ENCODE measurements at places on chromosomes 12 and 14.
A peak's percentile ranks its signal among the peaks of the same experiment; 100 is the strongest.

GRCh38 chr12:88309546-88309945, 167.4 kb downstream of the TMTC3 start:
- peak; percentile 55 for DNase-seq

DNA sequence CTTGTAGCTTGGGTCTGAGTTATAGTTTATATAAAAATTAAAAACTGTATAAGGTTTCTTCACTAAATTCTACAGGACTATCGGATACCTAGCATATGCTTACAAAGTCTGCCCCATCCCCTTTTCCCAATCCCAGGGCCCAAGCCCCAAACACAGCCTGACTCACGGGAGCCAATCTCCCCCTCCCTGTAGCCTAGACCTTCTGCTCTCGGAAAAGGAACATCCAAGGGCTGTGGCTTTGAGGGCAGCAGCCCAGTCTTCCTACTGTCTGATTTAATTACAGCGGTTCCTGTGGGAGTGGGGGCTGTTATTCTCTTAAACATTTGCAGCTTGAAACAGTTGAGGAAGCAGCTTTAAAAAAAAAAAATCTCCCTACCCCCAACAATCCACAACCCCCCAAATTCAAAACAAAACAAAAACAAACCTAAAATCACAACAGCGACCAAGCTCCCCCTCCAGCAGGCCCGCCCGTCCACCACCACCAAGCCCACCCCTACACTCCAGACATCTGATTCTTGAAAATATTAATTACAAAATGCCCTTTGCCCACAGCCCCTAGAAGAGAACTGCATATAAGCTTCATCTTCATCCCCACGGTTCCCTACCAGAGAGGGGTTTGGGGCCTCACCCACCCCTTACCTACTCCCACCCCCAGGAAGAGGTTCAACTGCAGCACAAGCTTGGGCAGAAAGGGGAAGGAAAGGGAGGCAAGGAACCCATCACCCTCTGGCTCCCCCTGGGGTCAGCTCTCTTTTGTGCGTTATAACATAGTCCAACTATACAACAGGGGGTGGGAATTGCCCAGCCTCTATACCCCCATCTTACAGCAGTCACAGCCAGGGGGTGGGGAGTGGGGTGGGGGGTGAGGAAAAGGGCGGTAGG, 1.1 kb upstream of the PRKAG1 start:
- no peak for DNase-seq

DNA sequence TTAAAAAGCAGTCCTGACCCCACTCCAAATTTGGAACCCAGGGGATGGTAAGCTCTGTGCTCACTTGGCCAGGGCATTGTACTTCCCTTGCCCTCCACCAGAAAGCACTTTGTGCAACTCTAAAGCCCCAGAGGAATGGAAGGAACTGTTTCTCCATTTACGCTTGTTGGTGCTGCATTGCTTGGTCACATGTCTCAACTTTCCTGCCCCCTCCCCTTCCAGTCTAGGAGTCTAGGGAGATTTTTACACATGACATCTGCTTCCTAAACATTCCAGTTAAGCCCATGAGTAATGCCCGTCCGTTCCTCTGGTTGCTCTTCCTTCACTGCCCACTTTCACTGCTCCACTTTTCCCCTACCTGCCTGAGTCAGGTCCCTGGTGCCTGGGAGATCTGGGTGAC, 92.6 kb upstream of the MAP1LC3B2 start:
- no peak for DNase-seq

DNA sequence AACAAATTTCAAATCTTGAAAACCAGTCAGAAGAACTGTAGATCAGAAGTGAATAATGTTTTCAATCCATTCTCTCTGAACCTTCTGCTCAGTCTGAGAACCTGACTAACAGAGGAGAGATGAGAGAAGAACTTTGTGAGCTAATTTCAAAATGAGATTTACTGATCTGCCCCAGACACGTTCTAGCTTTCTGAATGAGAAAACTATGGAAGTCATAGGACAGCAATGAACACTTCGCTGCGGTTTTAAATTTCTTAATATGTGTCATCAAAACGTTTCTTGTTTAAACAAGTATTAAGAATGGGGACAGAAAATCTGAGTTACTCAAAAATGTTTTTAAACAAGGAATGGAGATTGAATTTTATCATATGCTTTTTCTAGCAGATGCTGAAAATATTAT, 66.6 kb upstream of the FAR2 start:
- peak; percentile 13 for DNase-seq

- DNase-seq = peak; percentile 89
Measured at GRCh38 chr14:52052288-52052943, 16.4 kb downstream of the NID2 start.

DNA sequence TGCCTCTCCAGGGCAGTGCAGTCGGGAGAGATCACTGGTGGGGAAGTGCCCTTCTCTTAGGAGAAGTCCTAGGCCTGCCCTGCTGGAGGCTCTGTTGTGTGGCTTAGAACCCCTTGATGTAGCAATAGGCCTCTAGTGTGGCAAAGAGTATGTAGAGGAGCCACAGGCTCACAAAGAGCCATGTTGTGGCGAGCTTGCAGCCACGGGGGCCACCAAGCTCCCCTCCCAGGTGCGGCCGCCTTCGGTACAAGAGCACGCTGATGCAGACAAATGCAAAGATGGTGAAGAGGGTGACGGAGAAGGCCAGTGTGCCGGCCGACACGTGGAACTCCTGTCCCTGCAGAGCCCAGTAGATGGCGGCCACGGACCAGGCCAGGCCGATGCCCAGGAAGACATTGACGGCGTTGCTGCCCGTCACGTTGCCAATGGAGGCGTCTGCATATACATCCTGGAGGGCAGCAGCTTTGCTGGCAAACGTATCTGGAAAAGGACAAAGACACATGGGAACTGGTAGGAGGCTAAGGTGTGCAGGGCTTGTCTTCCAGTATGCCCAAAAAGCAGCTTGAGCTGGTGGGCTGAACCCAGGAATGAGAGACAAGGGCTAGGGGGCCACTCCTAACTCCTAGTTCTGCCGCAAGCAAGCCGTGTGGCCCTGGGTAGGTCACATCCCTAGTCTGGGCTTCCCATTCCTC, 142.8 kb downstream of the SLC8A3 start:
- DNase-seq = no peak

GRCh38 chr12:95884998-95885397, 26.2 kb downstream of the SNRPF start:
- DNase-seq = no peak

- no peak for DNase-seq
Measured at GRCh38 chr12:125968413-125968812, 903.2 kb downstream of the AACS start.

GRCh38 chr14:26466862-26467261, 131.0 kb downstream of the NOVA1 start:
- no peak for DNase-seq

DNA sequence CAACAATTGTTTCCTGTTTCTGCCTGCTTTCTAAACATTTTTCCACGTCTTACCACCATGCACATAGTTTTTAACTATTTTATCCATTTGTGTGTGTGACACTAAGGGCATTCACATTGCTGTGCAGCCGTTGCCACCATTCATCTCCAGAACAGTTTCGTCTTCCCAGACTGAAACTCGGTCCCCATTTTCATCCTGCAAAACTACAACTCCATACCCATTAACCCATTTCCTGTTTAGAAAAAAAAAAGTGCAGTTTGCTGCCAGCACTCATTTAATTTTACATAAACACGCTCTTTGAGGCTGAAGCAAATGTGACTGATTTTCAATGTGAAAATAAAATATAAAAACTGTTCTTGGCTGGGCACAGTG, 15.5 kb downstream of the UBC start:
- no peak for DNase-seq

GRCh38 chr14:89242652-89243279, 174.3 kb downstream of the FOXN3 start:
- no peak for DNase-seq

DNA sequence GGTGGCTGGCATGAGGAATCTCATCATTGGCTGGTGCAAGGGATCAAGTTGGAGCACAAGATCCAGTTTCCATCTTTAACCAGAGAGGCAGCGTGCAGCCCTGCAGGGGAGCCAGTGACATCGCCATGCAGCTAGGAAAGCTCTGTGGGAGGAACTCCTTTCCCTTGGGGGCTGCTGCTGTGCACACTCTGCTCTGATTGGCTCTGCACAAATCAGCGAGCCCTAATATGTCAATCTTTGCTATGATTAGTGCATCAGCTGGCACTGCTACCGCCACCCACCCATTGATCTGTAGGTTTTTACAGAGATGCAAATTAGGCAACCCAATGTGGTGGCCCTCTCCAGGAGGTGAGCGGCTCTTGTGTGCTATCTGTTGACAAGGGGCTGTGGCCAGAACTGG, 262.6 kb downstream of the PCNX1 start:
- no peak for DNase-seq

DNA sequence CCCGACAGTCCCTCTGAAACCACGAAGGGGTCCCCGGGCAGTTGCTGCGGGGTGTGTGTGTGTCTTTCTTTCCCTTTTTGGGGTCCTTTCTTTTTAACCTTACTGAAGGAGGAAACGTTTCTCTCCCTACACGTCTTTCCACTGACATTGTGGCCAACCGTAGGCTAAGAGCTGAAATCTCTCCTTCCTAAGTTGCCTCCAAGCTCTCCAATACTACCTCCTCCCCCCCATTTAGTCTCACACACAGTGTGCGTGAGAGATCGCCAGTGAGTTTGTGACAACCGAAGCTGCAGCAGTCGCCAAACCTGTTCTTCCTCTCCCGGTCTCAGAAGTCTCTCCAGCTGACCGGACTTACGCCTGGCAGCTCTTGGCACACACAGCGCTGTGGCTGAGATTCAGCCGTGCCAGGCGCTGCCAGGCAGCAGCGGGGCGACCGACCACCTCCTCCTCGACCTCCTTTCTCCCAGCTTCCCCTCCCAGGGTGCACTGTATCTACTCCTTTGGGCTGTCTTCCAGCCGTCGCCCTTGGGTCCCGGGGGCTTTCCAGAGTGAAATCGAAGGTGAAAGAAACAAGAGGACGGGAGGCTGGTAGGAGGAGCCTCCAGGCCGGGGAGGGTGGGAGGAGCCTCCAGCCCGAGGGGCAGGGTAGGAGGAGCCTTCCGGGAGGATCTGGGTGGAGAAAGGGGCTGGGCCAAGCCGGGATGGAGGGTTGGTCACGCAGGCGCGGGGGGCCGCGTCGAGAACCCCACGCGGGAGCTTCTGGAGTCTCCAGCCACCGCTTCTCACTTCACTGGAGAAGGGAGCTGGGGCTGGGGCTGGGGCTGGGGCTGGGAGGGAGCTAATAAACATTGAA, at the start of gene TMTC2:
Gene TMTC2, plus strand, starts transcription at position 739 of the 853 bp plus-strand sequence.
- peak; percentile 57 for DNase-seq

DNA sequence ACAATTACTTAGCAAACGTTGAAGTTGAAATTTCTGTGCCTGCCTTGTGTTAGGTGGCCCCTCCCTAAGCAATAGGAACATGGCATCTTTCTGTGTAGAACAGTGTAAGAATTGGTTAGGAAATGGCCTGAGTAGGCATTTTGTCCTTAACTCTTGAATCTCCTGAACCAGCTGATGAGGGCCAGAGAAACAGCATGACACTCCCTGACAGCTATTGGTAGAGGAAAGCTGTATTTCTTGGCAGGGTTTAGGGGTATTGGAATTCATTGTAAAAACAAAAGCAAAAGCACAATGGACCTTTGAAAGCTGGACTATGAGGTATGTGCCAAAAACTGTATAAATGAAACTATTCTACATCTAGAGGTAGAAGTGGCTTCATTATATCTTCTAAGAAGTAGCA, 40.6 kb upstream of the LRTM2 start:
- no peak for DNase-seq

DNA sequence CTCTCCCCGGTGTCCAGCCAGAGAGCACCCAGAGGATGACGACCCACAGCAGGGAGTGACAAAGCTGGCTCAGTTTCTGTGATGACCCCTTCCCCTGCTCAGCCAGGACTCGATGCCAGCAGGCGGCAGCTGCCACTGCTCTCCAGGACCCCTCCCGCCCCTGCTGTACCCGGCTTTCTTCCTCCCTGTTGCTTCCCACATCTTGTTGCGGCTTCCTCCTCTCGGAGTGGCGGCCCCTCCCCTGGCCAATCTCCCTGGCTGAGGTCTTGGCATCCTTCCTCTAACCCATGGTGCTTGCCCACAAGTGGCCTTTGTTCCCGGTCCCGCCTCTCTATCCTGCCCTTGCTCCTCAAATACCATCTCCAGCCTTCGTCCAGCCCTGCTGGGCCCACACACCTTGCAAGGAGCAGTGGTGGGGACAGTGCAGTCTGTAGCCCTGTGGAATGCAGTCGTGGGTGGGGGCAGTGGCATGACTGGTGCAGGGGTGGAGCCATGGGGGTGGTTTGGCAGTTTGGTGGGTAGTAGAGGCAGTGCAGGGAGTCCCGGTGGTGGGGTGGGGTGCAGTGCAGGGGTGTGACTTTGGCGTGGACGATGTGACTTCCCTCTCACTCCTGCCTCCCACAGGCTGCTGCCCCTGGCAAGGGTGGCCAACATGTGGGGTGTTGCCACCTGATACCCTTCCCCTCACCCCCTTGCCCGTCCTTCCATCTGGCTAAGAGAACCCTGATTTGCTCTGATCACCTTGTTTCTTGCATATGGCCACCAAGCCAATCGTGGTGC, 16.3 kb upstream of the BEGAIN start:
- no peak for DNase-seq

All from AG09309 (cell line).